PC-3 (cell line): ENCODE measurements at places on chromosomes 5 and 9.

DNA sequence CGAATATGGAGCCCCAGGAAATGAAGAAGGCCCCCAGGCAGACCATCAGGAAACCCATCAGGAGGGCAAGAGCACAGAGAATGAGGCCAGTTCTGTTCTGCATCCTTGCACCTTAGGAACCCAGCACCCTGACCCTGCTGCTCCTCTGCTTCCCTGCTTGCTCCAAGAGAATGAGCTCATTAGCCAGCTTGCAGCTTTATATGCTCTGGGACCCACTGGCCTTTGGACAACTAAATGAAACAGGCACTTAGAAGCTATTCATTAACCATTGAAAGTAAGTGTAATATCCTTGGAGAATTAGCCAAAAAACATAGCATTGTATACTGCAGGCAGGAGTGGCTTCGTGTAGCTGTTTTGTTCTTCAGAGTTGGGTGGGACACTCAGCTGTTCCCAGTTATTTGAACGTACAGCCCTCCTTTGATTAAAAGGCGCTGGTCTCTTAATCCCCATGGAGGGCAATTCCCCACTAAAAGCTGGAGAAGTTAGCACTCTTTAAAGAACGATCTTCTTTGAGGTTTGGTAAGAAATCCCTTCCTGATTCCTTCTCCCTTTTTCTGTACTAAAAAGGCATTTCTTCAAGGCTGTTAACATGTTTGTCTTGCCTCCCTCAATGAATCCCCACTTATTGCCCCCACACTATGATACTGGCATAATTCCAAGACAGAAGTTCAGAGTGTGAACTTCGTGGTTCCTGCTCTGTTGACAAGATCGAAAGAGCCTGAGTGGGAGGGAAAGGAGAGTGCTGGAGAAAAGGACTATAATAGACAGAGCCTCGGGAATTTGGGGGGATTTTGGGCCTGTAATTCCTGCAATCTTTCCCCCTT lies at the start of gene TMEM252:
TSS of gene TMEM252 (minus strand) at position 172 of the 824 bp plus-strand sequence. CDS start at position 103, 69 bp downstream.
- no peak for DNase-seq

- DNase-seq: no peak
Measured at GRCh38 chr9:19408316-19408692, 505 bp upstream of the ACER2 start.

DNA sequence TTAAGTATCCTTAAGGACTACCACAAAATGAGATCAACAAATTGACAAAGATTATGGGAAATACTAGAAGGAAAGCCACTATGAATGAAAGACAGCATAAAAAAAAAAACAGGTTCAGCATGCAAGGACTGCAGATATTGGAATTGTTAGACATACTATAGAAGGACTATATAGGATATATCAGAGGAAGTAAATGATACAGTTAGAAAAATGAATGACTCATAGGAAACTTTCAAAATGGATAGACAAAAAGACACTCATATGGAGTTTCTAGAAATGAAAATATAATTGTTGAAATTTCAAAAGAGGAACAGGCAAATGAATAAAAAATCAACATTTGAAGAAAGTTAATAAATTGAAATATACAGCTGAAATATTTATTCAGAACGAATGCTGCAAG lies 180.6 kb downstream of the PLK2 start:
- DNase-seq: no peak

GRCh38 chr9:72193478-72193881 lies 44.2 kb downstream of the GDA start:
- no peak for DNase-seq

DNA sequence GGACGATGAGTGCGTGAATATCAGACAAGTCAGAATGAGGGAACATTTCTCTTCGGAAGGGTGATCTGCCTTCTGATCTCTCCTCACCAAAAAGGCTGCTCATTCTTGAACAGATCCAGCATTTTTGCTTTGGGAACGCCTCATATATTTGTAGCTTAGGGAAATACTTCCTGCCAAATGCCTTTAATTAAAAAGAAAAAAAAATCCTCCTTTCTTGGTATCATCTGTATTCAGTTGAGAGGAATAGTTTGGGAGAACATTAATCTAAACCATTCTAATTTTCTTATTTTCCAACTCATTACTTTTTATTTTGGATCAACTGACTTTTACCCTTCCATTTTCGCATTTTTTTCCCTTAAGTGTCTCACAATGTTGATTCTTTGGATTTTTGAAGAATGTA lies 163.4 kb downstream of the SNX18 start:
- no peak for DNase-seq
